Substantia nigra (tissue), 51 donors: ENCODE measurements at places on chromosomes 2 and 18.

DNA sequence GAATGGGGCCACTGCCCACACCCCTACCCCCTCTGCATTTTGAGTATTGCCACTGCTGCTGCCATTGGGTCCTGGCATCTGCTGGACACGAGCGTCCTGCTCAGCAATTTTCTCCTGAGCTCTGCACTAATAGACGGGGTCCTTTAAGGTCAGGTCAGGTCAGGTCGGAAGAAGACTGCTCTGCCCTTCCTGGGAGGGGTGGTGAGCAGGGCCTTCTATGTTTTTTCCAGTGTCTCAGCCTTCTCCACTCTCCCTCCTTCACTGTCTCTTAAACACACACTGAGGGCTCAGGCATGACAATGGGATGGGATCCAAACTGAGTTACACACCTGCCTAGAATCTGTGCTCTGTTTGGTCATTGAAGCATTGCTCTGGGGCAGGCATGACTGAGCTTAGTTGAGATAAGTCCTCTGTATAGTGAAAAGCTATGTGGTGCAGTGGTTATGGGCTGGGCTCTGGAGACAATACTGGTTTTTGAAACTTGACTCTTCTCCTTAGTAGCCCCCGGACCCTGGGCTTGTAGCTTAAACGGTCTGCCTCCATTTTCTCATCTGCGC is 10.6 kb downstream of the MYO1B start:
- no peak for DNase-seq

- no peak for DNase-seq
Measured at GRCh38 chr2:25303633-25304236, 38.0 kb downstream of the DNMT3A start.

GRCh38 chr2:31066551-31066950 is 71.7 kb downstream of the GALNT14 start:
- DNase-seq: peak; percentile 60

DNA sequence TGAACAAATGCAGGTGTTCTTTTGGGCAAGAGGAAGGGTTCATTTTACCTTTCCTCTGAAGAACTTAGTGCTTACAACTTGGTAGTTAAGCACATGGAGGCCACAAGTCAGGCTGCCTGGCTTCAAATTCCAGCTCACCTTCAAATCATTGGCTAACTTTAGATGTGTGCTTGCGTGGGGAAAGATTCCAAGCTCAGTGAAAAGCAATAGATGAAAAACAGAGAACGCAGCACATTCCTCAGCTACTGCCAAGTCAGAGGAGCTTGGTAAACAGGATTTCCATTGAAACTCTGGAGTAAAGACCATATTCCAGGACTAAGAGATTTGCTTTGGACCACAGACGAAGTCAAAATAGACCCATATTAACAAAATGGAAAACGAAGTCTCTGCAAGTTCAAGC is 96.3 kb upstream of the ASB18 start:
- no peak for DNase-seq

DNA sequence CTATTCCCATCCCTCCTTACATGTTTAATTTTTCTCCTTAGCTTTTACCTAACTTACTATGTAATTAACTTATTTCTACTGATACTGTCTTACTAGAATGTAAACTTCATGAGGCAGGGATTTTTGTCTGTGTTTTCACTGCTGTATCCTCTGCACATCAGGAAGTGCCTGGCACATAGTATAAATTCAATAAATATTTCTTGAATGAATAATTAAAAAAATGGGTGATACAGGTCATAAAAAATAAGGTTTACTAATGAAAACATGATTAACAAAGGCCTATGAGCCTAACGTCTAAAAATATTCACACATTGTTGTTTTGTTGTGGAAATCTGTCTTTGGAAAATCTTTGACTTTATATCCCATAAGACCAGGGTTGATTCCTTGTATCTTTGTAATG is 4.5 kb downstream of the RBKS start:
- DNase-seq: no peak

DNA sequence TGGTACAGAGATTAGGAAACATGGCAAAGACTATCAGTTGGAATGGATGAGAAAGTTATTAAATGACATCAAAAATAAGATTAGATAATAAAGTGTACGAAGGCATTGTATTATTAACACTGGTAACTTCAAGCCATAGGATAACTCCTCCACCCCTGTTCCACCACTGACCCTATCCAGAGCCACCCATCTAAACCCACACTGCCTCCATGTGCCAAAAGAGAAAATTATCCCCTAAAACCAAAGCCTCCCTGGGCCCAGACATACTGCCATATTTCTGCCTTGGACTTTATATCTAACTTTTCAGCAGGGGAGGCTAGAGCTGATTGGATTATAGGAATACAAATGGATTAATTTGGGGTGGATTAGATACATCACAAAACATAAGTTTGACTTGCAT is 443.7 kb downstream of the BCL11A start:
- DNase-seq: no peak

DNA sequence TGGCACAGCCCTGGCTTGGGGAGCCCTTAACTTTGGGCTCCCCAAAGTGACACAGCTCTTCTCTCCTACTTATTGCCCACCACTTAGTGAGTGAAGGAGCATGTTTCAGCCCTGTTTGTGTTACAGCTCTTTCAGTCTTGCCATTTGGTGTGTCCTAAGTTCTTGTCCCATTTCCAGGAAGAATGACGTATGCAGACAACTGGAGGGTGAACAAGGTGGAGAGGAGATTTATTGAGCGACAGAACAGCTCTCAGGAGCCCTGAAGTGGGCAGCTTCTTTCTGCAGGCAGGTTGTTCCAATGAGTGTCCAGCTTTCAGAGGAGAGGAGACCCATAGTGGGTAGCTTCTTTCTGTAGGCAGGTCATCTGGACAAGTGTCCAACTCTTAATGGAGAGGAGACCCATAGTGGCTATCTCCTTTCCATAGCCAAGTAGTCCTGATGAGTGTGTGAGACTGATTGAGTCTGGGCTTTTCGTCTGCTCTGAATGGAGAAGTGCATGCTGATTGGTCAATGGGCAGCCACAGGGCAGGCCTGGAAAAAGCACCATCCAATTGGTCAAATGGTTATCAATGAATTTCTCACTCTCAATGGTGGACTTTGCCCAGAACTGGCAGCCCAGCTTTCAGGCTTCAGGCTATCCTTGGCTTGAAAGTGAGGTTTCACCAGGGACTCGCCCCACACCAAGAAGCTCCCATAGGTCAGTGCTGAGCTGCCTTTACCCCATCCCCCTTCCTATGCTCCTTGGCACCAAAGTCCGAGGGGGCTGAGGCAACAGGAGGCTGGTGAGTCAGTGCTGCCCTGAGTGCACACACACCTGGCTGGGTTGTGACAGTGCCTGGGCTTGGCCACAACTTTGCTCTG is 688.2 kb downstream of the NYAP2 start:
- DNase-seq: no peak

GRCh38 chr2:238504181-238504931 is 77.6 kb downstream of the ASB1 start:
- DNase-seq: no peak

DNA sequence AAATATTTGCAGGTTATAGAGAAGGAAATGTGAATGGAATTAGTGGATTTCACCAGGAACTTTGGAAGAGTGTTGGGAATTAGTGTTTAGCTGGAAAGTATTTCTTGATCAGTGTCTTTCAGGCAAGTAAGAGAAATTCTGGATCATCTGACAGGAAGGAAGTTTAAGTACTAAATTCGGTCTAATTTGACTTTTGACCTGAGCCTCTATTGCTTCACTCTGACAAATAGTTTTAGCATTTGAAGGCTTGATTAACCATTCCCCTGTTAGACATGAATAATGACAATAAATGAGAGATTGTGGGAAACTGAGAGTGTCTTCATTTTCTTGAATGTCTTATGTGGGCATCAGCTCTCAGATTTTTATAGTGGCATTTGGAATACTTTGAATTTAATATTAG is 16.0 kb downstream of the CCNT2 start:
- no peak for DNase-seq

- DNase-seq: no peak
Measured at GRCh38 chr2:75605770-75606529, 40.6 kb upstream of the MRPL19 start.

- no peak for DNase-seq
Measured at GRCh38 chr18:10139783-10140410, 226.1 kb downstream of the VAPA start.

GRCh38 chr2:19119326-19120001 is 239.0 kb downstream of the OSR1 start:
- DNase-seq: peak; percentile 25

- DNase-seq: no peak
Measured at GRCh38 chr2:46866770-46867246, 48.8 kb downstream of the MCFD2 start.

- DNase-seq: no peak
Measured at GRCh38 chr18:6088432-6088831, 193.1 kb upstream of the TMEM200C start.

DNA sequence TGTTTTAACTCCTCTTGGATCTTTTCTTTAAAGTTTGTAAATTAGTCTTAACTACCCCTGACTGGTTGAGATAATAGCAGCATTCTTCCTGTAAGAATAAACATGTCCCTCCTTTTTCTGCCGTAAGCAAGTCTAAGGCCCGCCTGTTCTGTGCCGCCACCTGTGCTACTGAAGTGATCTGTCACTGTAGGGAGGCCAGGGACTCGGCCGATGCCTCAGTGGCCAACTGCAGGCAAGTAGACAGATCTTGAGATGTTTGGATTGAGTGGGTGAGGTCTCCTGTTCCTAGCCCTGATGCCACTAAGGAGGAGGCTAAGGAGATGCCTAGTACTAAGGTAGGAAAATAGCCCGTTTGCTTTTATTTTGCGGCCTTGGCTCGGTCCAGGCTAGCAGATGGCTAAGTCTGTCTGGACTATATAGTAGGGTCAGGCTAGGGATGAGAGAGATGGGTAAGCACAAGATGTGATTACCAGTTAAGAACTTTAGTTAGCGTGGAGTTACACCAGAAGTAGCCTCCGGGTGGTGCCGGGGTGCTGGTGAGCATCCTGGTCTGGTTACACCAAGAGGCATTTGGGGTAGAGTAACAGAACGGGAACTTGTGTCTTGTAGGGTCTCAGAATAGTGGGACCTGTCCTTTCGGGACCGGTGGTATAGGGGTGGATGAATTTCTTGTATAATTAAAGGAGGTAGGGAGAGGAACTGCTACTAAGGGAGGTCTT is 584.2 kb downstream of the SUCLG1 start:
- DNase-seq: no peak

- no peak for DNase-seq
Measured at GRCh38 chr2:204021290-204022081, 84.9 kb downstream of the ICOS start.

DNA sequence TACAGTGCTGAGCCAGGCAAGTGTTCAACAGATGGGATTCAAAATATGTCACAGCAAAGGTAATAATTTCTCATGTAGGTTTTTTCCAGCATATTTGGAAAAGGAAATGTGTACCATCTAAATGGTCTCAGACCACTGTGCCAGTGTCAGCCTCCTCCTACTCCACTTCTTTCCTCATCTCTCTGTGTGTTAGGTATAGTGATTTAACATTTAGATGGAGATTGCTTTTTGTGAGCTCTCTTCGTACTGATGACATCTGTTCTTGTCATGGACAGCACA is 80.9 kb upstream of the TSPYL6 start:
- DNase-seq: no peak

DNA sequence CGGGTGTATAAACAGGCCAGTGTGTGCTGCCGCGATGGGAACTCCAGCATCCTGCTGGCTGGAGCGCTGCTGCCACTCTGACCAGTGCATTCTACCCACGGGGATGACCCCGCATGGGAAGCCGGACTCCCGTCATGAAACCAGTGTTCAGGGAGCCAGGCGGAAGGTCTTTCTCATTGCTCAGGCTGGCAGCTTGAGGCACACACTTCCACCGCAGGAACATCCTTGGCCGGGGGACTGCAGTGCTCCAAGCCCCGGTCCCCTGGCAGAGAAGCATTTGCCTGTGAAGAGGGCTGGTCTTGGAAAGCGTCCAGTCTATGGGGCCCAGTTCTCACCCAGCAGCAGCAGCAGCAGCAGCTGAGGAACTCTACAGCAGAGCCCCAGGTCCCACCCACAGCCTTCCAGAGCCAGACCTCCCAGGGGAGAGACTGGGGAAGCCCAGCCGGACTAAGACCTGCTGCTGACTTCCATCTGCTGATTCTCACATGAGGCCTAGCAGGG is 235.9 kb downstream of the KLHL29 start:
- DNase-seq: no peak
